ENCODE measurements at places on chromosomes 5 and 9. TPM values are rescaled to one million over a fixed set of nuclear protein-coding genes. Genes with fewer than 3 reads are reported as not detected.
A peak's percentile ranks its signal among the peaks of the same experiment; 100 is the strongest.

- H3K4me1 ChIP-seq: peaks cover 35% of the 10 kb centered on the region
- peak overlapping the region; percentile 7 for H3K27ac ChIP-seq
- H3K4me3 ChIP-seq: no peak overlapping the region
- H3K27me3 ChIP-seq: no peaks in the 10 kb centered on the region
- DNase-seq: no peak
- peaks cover 16% of the 10 kb centered on the region for H3K36me3 ChIP-seq
Measured at GRCh38 chr9:137630679-137631078, 11.9 kb downstream of the EHMT1 start.

GRCh38 chr5:94470802-94471201 lies 147.6 kb downstream of the KIAA0825 start:
- no peaks in the 10 kb centered on the region for H3K27me3 ChIP-seq
- no peaks in the 10 kb centered on the region for H3K36me3 ChIP-seq
- no peak overlapping the region for H3K27ac ChIP-seq
- no peak for DNase-seq
- no peak overlapping the region for H3K4me3 ChIP-seq

DNA sequence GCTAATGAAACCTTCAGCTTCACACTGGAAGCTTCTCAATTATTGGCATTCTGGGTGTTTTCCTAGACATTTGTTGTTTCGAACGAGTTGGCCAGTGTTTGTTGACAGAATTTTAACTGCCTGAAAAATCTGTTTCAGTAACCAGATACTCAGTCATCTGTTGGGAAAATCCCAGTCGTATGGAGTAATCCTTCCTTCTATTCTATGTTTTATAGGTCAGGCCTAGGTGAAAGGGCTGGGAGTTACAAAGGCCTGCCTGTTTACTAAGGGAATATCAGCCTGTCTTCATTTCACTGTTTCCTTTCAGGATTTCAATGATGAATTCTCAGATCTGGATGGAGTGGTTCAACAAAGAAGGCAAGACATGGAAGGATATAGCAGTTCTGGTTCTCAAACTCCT lies 59.9 kb downstream of the GRAMD2B start:
- no peaks in the 10 kb centered on the region for H3K27me3 ChIP-seq
- H3K27ac ChIP-seq: no peak overlapping the region
- DNase-seq: no peak
- no peaks in the 10 kb centered on the region for H3K4me1 ChIP-seq
- H3K4me3 ChIP-seq: no peak overlapping the region

DNA sequence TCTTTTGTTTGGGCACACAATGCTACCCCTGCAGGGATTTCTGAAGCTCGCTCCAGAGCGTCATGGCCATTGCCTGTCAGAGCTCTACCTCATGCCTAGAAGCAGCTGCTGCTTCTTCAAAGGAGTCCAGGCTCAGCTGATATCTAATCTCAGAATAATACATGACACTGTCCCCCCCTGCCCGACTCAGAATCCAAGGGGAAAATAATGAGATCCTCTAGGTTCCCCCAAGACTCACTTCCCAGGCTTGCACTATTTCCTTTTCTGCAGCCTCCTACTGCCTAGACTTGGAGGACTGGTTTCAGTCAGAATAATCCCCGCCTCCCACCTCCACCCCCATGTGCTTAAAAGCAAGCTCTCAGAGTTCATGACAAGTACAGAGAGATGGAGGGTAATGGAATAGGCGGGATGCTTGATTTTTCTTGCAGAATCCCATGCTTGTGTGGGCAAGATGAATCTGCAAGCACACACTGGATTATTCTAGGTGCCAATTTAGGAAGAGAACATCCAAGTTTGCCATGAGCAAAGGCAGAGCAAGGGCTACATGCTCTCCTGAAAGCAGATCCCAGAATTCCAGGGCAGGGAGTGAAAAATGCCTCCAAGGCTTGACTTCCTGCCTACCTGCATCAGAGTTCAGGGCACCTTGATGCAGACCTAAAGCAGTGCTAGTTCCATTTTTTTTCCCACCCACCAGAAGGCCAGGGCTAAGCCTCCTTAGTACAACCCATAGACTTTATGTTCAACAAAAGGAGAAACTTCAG lies 97.4 kb upstream of the IFNK start:
- peaks cover 4% of the 10 kb centered on the region for H3K4me1 ChIP-seq
- H3K27ac ChIP-seq: no peak overlapping the region
- no peaks in the 10 kb centered on the region for H3K27me3 ChIP-seq
- no peaks in the 10 kb centered on the region for H3K36me3 ChIP-seq
- DNase-seq: no peak

- H3K36me3 ChIP-seq: no peaks in the 10 kb centered on the region
- no peak overlapping the region for H3K27ac ChIP-seq
- no peaks in the 10 kb centered on the region for H3K4me1 ChIP-seq
- no peaks in the 10 kb centered on the region for H3K27me3 ChIP-seq
- no peak overlapping the region for H3K4me3 ChIP-seq
Measured at GRCh38 chr9:107067739-107068416, 204.9 kb downstream of the ZNF462 start.

DNA sequence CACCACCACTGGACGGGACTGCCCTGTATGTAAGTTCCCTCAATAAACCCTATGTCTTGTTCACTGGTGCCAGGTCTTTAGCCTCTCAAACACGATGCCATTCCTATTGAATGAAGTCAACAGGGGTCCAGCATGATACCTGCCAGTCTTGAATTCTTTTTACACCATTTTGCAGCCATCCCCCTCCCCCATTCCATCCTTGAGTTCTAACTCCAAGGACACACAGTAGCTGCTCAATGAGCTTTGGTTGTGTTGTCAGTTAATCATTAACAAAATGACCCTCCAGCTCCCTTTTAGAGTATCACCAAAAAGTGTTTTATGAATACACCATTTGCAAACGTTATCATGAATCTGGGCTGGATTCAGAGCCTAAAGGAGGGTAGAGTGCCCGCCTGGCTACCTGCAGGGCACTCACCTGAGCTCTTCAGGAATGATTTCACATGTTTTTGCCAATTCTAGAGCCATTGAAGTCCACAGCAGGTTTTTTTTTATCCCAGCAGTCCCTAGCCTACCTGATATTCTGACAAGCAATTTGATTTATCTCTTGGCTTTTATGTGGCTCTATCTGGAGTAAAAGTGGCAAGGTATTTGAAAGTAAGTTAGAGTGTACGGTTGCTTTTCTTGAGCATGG lies 271.8 kb downstream of the SMARCA2 start:
- peaks cover 2% of the 10 kb centered on the region for H3K27me3 ChIP-seq
- H3K4me3 ChIP-seq: no peak overlapping the region
- no peaks in the 10 kb centered on the region for H3K4me1 ChIP-seq
- H3K27ac ChIP-seq: no peak overlapping the region
- H3K36me3 ChIP-seq: no peaks in the 10 kb centered on the region
- no peak for DNase-seq

DNA sequence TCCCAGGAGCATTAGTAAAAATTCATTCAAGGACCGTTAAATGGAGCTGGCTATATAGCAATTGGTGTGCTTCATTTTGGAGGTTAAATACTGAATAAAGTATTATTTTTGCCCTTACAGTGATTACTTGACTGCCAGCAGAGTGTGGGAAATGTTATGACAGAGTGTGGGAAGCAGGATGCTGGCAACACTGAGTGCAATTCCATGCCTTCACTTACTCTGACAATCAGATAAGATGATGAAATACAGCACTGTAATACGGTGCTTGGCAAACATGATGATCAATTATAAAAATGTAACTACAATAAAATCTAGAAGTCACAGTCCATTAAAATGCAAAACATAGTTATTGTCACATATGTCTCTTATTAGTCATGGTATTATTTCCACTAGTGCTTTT lies 651.3 kb downstream of the PTPRD start:
- H3K4me1 ChIP-seq: no peaks in the 10 kb centered on the region
- no peak for DNase-seq
- no peak overlapping the region for H3K4me3 ChIP-seq
- no peaks in the 10 kb centered on the region for H3K27me3 ChIP-seq
- no peak overlapping the region for H3K27ac ChIP-seq
- no peaks in the 10 kb centered on the region for H3K36me3 ChIP-seq

- DNase-seq: no peak
- H3K36me3 ChIP-seq: no peaks in the 10 kb centered on the region
- H3K27me3 ChIP-seq: peaks cover 15% of the 10 kb centered on the region
- H3K4me3 ChIP-seq: no peak overlapping the region
- H3K4me1 ChIP-seq: peaks cover 20% of the 10 kb centered on the region
Measured at GRCh38 chr9:33221568-33221884, 18.4 kb upstream of the SPINK4 start.

DNA sequence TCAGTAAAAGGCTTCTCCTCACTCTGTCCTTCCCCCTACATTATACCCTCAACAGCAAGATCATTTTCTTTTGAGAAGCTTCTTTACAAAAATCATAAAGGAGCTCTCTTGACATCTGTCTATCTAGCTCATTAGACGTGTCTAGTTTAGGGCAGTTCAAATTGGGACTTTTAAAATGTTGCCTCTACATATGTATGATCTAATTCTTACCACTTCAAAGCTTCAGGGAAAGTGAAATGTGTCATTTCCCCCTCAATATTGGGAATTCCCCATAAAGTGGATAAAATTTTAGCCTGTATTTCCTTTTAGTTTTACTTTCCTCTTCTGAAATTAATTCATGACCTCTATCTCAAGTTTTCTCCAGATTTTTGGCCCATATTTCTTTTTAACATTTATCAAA lies 323.7 kb downstream of the ARRDC3 start:
- no peak overlapping the region for H3K27ac ChIP-seq
- no peak for DNase-seq
- H3K4me1 ChIP-seq: peaks cover 14% of the 10 kb centered on the region
- H3K27me3 ChIP-seq: peaks cover 34% of the 10 kb centered on the region
- no peaks in the 10 kb centered on the region for H3K36me3 ChIP-seq

- H3K4me3 ChIP-seq: no peak overlapping the region
- no peaks in the 10 kb centered on the region for H3K36me3 ChIP-seq
- H3K27me3 ChIP-seq: peaks cover 2% of the 10 kb centered on the region
- no peaks in the 10 kb centered on the region for H3K4me1 ChIP-seq
- DNase-seq: no peak
Measured at GRCh38 chr5:172626031-172626581, 15.0 kb upstream of the NEURL1B start.

DNA sequence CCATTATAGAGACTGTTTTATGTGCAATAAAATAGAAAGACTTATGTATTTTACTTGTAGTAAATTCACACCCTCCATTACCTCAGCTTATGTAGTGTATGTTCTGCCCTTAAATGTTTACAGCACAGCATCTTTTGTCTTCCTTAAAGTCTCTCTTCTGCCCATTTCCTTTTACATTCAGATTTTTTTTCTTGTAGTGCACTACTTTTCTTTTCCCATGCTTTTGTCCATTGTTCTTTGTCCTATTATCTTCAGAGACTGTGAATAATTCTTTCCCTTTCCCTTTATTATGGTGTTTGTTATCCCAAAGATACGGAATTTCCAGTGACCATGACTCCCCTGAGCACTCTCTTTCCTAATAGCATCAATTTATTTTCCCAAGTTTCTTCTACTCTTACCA lies 66.1 kb upstream of the TYRP1 start:
- H3K4me3 ChIP-seq: no peak overlapping the region
- H3K27me3 ChIP-seq: no peaks in the 10 kb centered on the region
- H3K4me1 ChIP-seq: no peaks in the 10 kb centered on the region
- no peak for DNase-seq
- no peaks in the 10 kb centered on the region for H3K36me3 ChIP-seq
- H3K27ac ChIP-seq: no peak overlapping the region

- DNase-seq: no peak
- no peak overlapping the region for H3K4me3 ChIP-seq
- H3K27me3 ChIP-seq: peaks cover 23% of the 10 kb centered on the region
- no peak overlapping the region for H3K27ac ChIP-seq
- H3K36me3 ChIP-seq: no peaks in the 10 kb centered on the region
Measured at GRCh38 chr9:130531670-130532069, 47.7 kb upstream of the FUBP3 start.

- H3K27ac ChIP-seq: no peak overlapping the region
- no peak for DNase-seq
Measured at GRCh38 chr9:1550636-1551035, 464.5 kb upstream of the SMARCA2 start.

- DNase-seq: no peak
- H3K4me1 ChIP-seq: peaks cover 5% of the 10 kb centered on the region
- no peaks in the 10 kb centered on the region for H3K36me3 ChIP-seq
- H3K4me3 ChIP-seq: no peak overlapping the region
- peaks cover 76% of the 10 kb centered on the region for H3K27me3 ChIP-seq
- H3K27ac ChIP-seq: no peak overlapping the region
Measured at GRCh38 chr5:175443514-175444059, 395 bp downstream of the DRD1 start.

- H3K4me3 ChIP-seq: no peak overlapping the region
- no peak for DNase-seq
- peaks cover 3% of the 10 kb centered on the region for H3K36me3 ChIP-seq
- peaks cover 18% of the 10 kb centered on the region for H3K4me1 ChIP-seq
- peaks cover 3% of the 10 kb centered on the region for H3K27me3 ChIP-seq
Measured at GRCh38 chr5:56729488-56729887, 85.9 kb upstream of the MAP3K1 start.

DNA sequence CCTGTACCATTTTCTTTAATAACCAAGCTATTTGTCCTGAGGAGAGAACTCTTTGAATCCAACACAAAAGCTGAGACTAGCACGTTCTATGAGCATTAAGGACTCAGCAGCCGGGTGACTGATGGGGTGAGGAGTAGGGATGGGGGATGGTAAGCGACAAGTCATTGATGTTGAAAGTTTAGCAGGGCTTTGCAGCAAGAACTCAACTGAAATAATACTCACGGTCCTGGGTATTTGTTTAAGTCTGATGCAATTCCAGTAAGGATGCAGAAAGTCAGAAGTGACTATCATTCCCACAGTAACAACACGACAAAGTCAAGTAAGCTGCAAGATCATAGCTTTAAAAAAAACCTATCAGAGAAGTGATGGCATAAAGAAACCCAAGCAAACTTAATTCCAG lies 131.1 kb downstream of the ACTL7B start:
- H3K27ac ChIP-seq: no peak overlapping the region
- H3K4me3 ChIP-seq: no peak overlapping the region
- no peak for DNase-seq
- no peaks in the 10 kb centered on the region for H3K27me3 ChIP-seq

Gene CCNI2
- 42.7 TPM for total RNA-seq

Gene AGXT2
- total RNA-seq: not detected

Gene GPR150
- 0.56 TPM for total RNA-seq

Gene OGN
- not detected for total RNA-seq

Gene IFNA13
- not detected for total RNA-seq

Gene RANBP3L
- not detected for total RNA-seq

Gene SLC12A7
- 32.1 TPM for total RNA-seq

Gene FCN2
- not detected for total RNA-seq

Gene MARVELD2
- 0.36 TPM for total RNA-seq

Gene IRX1
- not detected for total RNA-seq

Gene BHMT2
- not detected for total RNA-seq

Gene PCDHGB1
- 0.19 TPM for total RNA-seq

Gene CDH18
- total RNA-seq: not detected

All from activated CD4-positive, alpha-beta T cell treated with anti-CD3 and anti-CD28 coated beads, Interleukin-2, amount 10 ng/mL, durations not matched to agents 24 days and 14 days (primary cell).